Kidney epithelial cell (primary cell): ENCODE measurements at places on chromosomes 7 and 10. TPM values are rescaled to one million over a fixed set of nuclear protein-coding genes. Genes with fewer than 3 reads are reported as not detected.

STEAP4 gene
- total RNA-seq, result 1.7 and 2.3 TPM in 2 replicates

WDR11 gene
- 56.7 and 66.5 TPM in 2 replicates for total RNA-seq

TRIM73 gene
- total RNA-seq, result 0.48 TPM in 1 of 2 replicates, not detected in the other

GDF2 gene
- not detected in 2 replicates for total RNA-seq

TEX47 gene
- not detected in 2 replicates for total RNA-seq

PDK4 gene
- 0.42 and 0.48 TPM in 2 replicates for total RNA-seq

IGF2BP3 gene
- total RNA-seq, result 44.0 TPM in 2 replicates

RSPH10B2 gene
- total RNA-seq, result 0.96 TPM in 1 of 2 replicates, not detected in the other

OLAH gene
- total RNA-seq, result 8.4 TPM in 2 replicates

ARHGEF5 gene
- 22.6 and 25.1 TPM in 2 replicates for total RNA-seq

GSDME gene
- 72.3 and 84.8 TPM in 2 replicates for total RNA-seq

AGAP9 gene
- 3.6 and 7.2 TPM in 2 replicates for total RNA-seq

DNA sequence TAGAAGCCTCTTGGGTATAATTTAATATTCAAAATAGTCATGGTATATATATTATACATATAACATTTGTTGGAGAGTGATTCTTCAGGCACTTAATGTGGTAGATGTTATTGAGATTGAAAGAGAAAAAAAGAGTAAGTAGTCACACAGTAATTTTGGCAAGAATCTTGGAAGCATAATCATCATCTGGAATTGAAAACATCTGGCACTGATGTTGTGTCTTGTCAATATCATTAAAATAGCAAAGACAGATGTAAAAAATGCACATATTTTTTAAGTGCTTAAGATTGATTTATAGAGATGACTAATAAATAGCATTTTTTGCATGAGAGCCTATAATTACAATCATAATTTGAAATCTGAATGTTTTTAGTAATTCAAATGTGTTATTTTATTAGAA lies 9.5 kb downstream of the SEMA3D start:
- DNase-seq, result no peak

DNA sequence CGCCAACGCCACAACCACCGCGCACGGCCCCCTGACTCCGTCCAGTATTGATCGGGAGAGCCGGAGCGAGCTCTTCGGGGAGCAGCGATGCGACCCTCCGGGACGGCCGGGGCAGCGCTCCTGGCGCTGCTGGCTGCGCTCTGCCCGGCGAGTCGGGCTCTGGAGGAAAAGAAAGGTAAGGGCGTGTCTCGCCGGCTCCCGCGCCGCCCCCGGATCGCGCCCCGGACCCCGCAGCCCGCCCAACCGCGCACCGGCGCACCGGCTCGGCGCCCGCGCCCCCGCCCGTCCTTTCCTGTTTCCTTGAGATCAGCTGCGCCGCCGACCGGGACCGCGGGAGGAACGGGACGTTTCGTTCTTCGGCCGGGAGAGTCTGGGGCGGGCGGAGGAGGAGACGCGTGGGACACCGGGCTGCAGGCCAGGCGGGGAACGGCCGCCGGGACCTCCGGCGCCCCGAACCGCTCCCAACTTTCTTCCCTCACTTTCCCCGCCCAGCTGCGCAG lies 424 bp downstream of the EGFR start:
- no peak for DNase-seq

DNA sequence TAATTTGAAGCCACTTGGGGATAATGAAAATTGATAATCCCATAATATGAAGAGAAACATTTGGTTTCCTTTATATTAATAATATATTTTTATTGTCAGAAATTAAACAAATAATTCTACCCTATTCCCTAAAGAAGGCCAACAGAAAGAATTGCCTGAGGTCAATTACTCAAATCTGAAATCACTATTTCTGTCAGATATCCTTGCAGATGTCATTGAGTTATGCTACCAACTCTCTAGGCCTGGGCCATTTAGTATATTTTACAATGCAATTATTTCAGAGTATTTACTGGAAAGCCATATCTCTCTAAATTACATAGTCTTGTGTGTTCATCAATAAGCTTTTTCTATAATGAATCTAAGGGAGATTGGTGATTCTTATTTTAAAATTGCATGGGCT lies 498.1 kb downstream of the KIF20B start:
- DNase-seq, result no peak

DNA sequence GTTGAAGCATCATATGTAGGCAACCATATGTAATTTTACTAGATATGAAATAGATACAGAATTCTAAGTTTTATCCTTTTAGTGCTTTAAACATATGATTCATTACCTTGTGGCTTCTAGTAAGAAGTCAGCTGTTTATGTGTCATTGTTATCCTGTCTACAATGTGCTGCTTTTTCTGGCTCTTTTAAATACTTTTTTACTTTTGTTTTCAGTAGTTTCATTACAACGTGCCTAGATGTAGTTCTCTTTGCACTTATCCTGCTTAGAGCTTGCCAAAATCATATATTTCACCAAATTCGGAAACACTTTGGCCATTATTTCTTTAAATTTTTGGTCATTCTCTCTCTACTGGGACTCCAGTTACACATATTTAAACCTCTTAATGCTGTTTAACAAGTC lies 26.4 kb downstream of the YAE1 start:
- peak; percentile 73 for DNase-seq

GRCh38 chr10:64234489-64234888 lies 713.3 kb downstream of the REEP3 start:
- no peak for DNase-seq

DNA sequence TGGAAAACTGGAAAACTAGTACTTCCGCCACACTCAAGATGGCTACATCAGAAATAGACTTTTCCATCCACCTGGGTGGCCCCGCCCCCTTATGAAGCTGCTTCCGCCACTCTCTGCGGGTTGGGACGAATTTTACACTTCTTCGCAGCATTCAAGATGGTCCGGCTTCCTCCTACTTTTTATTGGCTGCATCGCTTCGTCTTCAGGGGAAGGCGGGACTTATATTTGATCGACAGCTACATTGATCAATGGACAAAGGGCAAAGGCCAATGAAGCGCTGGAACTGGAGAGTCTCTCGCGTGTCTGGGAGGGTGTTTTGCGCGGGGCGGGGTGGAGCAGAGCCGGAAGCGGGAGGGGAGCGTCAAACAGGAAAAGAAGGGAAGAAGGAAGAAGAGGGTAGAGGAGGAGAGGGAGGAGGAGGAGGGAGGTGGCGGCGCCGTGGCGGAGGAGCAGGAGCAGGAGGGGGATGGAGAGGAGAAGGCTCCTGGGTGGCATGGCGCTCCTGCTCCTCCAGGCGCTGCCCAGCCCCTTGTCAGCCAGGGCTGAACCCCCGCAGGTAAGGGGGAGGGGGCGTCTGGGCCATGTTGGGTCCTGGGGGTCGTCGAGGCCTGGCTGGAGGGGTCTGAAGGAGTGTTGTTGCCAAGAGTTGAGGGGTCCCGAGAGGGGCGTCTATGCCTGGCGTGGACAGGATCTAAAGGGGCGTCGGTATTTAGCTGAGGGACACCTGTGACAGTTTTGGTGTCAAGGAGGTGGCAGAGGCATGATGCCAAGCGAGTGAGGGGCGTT lies at the start of gene WBP1L:
Gene WBP1L (plus strand): TSS at position 361 of the 786 bp plus-strand sequence. CDS start 106 bp downstream, at position 467.
- peak; percentile 97 for DNase-seq

DNA sequence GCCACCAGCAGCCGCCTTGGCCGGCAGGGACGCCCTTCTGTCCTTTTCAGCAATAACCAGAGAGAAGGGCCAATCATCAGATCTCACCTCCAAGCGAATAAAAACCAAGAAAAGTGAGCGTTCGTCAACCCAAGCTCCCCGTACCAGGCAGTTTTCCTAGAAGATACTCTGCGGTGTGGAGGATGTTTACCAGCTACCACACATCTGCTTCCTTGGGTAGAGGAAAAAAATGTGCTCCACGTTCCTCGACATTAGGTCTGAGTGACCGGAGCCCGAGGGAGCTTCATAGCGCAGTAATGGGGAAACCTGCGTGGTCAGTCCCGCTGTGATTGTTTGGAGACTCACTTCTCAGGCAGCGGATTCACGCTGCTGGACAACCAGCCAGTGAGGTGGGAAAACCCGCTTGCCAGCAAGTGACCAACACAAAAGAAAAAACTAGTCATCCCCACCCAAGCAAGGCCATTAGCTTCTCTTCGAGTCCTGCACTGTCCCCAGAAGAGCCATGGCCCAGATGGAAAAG lies 73.0 kb downstream of the ZRANB1 start:
- DNase-seq, result no peak

DNA sequence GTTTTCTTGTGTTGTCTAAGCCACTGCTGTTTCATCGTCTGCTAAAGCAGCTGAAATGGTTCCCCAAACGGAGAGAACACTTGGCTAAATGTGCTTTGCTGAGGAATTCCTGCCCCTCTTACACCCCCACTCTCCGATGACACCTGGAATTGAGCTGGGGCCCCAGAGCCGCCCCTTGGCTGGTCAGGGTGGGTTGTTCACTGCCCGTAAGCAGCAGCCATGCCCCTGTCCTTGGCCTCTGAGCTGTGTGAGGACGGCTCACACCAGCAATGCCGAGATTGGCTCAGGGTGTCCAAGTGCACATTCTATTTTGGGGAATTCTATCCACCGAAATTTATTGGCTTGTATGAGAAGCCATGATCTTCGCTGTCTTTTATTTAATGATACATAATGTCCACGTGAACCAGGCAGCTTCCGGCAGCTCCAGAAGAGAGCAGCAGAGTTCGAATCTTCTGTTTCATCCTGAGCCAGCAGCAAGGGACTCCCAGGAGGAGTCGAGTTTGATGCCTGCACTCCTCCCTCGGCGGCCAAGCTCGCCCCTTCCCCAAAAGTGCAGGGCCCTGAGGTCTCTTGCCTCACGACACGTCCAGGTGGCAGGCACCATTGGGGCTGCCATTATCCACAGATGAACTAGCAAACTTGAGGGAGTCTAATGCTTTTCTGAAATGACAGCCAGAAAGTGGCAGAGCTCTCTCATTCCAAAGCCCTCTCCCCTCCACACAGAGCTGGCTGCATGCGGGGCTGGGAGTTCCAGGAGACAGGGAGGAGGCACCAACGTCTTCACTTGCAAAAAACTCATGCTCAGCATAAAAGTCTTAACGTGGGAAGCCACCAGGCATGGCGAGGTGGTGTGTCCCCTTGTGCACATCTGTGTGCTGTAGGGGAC lies 114.0 kb downstream of the WDR37 start:
- no peak for DNase-seq

DNA sequence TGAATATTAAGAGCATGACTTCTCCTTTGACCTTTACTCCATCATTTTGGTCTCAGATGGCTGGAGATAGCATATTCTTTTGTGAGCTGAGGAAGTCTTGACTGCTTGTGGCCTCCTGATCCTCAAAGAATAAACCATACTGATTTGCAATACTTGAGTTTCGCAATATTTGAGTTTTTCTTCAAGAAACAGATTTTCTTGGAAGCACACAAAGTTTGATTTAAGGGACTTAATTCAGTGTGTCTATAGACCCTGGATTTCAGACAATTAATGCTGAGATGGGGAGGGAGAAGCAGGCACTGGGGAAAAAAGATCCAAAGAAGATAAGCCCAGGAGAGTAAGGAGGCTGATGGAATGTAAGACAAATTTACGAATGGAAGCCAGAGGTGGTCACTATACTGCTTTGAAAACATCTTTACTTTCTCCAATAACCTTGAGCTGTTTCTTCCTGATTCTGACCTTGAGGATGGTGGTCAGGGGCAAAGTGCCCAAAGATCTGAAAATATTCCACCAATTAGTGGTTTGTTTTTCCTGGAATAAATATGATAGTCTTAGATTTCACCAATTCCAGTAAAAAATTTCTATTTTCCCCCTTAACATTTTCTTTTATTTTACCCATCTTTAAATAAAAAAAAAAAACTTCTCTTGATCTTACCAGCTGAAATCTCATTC lies 7.5 kb downstream of the EPDR1 start:
- no peak for DNase-seq
